Tibial nerve (tissue), 4 donors: ENCODE measurements at places on chromosomes 13 and 19. TPM values are rescaled to one million over a fixed set of nuclear protein-coding genes. Genes with fewer than 3 reads are reported as not detected.

DNA sequence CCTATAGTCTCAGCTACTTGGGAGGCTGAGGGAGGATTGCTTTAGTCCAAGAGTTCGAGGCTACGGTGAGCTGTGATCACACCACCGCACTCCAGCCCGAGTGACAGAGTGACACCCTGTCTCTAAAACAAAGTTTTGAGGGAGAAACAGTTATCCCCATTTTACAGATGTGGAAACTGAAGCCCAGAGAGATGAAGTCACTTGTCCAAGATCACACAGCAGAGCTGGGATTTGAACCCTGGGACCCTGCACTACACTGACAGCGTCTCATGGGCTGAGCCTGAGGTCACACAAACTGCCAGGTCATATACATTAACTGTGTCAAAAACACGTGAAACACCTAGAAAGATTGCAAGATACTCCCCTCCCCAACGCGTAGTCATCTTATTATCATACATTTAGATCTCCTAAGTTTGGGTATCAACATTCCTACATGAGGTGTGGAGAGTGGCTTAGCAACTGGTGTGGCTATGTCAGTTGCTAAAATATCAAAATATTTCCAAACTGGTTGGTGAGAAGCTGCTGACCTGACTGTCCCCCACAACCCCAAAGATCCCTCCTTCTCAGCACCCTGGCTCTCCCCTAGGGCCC, 8.2 kb downstream of the FCGBP start:
- no peak for DNase-seq

DNA sequence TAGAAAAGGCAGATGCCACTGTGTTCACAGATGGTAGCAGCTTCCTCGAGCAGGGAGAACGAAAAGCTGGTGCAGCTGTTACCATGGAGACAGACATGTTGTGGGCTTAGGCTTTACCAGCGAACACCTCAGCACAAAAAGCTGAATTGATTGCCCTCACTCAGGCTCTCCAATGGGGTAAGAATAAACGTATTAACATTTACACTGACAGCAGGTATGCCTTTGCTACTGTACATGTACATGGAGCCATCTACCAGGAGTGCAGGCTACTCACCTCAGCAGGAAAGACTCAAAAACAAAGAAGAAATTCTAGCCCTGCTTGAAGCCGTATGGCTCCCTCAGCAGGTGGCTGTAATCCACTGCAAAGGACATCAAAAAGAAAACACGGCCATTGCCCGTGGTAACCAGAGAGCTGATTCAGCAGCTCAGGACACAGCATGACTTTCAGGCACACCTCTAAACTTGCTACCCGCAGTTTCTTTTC, 197.7 kb downstream of the ZNF737 start:
- DNase-seq, result no peak

DNA sequence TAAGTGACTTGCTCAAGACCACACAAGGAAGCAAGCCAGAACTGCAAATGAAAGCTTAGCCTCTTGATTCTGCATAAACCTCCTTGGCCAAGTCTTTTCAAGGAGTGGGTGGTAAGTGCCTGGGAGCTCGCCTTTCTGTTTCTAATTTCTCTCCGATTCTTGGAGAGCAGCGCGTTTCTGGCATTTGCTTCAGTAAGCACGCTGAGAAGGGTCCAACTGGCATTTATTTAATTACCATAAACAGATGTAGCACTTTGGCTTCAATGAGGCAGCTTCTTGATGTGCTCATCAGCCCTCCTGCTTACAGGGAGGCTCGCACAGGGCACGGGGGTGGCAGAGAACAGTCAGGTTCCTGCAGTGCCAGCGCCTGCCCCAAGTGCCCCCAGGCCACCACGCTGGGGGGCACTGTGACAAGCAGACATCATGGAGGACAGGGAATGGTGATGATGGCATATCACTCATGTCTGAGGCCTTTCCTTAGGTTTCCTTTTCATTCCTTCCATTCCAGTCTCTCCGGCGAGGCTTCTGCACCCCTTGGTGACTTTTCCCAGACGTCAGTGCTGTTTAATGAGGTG, 13.3 kb downstream of the SIAH3 start:
- DNase-seq, result no peak

FXYD7 gene
- 2.5 TPM for total RNA-seq

DNA sequence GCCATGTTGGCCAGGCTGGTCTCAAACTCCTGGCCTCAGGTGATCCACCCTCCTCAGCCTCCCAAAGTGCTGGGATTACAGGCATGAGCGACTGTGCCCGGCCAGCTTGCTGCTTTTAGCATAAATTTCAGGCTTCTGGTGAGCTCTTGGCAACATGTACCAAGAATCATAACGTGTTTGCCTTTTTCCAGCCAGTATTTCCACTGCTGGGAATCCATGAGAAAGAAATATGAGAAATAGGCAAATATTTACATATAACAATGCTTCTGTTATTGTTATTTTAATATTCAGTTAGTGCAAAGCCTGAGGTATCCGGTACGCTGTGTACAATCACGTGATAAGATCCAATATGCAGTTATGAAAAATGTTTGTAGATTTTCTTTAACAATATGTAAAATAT, 29.2 kb upstream of the CERS4 start:
- no peak for DNase-seq

ZNF566 gene
- total RNA-seq, result 12.1 TPM

PCDH20 gene
- total RNA-seq, result 2.0 TPM

ZSCAN4 gene
- total RNA-seq, result not detected

- no peak for DNase-seq
Measured at GRCh38 chr13:48123812-48124211, 28.9 kb upstream of the MED4 start.

GRCh38 chr19:14096272-14096992, 5.9 kb upstream of the SAMD1 start:
- DNase-seq, result no peak

LILRA2 gene
- total RNA-seq, result 3.9 TPM

GRCh38 chr13:97341135-97341534, 92.8 kb upstream of the RAP2A start:
- no peak for DNase-seq

GRCh38 chr19:17086120-17086519, 10.5 kb downstream of the MYO9B start:
- no peak for DNase-seq

FPR2 gene
- total RNA-seq, result 1.0 TPM

- DNase-seq, result no peak
Measured at GRCh38 chr13:26026211-26026610, 25.6 kb downstream of the SHISA2 start.
